ENCODE measurements at places on chromosomes 4 and X.

- no peak for DNase-seq
Observed at GRCh38 chr4:113349430-113349829, 300.0 kb downstream of the ANK2 start.

- no peak for DNase-seq
Observed at GRCh38 chr4:107818301-107818910, 6.3 kb upstream of the SGMS2 start.

GRCh38 chr4:138669479-138670315 is 345.9 kb upstream of the NOCT start:
- peak; percentile 28 for DNase-seq

DNA sequence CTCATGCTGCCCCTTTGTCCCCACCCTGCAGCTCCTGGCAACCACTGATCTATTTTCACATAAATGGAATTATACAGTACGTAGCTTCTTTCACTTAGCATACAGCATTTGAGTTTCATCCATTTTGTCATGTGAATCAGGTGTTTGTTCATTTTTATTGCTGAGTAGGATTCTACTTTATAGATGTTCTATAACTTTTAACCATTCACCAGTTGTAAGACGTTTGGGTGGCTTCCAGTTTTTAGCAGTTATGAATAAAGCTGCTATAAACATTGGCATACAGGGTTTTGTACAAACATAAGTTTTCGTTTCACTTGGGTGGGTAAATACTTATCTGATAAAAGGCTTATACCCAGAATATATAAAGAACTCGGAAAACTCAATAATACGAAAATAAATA is 102.3 kb upstream of the KLHL13 start:
- DNase-seq, result no peak

GRCh38 chr4:127249767-127250108 is 383.0 kb upstream of the INTU start:
- no peak for DNase-seq

DNA sequence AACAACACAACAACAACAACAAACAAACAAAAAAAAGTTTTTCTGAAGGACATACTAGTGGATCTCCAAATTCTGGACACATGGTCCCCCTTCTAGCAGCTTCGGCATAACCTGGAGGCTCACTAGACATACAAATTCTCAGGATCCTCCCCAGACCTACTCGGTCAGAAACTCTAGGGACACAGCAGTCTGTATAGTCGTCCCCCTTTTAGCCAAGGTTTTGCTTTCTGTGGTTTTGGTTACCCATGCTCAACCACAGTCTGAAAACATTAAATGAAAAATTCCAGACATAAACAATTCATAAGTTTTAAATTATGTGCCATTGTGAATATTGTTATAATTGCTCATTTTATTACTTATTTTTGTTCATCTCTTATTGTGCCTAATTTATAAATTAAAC is 45.2 kb upstream of the SHISA3 start:
- no peak for DNase-seq

DNA sequence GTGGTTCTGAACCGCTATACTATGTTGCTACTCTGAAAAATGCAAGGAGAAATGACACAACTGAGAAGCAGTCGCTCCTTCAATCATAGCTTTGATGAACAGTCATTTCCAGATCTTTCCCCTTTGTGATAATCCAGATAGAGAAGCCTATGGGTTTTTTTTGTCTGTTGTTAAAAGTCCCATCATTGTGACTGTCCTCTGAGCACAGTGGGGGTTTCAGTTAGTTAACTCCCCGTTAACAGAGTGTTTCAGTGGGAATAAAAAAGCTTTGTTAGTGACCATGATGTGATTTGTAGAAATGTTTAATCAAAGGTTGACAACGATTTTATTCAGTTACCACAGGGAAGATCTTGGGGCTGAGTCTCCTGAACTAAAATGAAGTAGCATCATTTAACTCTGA is 176.2 kb upstream of the MAOA start:
- DNase-seq, result no peak

GRCh38 chrX:49282647-49283011 is 13.0 kb downstream of the PPP1R3F start:
- DNase-seq, result no peak

DNA sequence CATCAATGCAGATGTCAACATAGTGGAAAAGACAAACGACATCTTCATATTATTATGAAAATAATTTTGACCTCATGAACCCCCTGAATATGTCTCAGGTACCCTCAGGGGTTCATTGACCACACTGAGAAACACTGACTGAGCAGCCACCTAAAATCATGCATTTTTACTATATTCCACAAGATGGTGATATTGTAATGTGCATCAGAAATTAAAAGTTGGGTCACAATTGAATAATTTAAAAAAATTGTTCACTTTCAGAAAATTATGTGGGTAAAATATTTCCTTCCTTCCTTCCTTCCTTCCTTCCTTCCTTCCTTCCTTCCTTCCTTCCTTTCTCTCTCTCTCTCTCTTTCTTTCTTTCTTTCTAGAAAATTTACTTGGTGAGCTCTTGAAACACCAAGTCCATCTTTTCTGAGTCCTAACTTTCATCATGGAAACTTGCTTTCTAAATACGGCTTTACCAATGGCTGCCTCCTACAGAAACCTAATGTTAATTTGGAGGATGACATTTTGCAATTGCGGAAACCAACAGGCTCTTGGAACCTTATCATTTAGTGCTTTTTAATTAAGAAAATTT is 103.6 kb downstream of the RTL3 start:
- DNase-seq, result peak; percentile 8

DNA sequence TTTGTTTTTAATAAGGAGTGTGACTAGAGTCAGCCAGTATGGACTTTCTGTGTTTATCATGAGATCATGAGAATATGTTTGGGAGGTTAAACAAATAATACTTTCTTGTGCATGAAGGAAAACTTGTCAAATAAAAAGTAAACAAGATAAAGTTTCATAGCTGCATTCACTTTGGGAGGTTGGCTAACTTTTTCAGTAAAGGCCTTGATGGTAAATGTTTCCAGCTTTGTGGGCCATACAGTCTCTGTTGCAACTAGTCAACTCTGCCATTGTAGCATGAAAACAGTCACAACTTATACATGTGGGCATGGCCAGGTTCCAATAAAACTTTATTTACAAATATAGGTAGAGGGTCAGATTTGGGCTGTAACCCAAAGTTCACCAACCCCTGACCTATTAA is 150.4 kb downstream of the MID1 start:
- DNase-seq, result no peak

DNA sequence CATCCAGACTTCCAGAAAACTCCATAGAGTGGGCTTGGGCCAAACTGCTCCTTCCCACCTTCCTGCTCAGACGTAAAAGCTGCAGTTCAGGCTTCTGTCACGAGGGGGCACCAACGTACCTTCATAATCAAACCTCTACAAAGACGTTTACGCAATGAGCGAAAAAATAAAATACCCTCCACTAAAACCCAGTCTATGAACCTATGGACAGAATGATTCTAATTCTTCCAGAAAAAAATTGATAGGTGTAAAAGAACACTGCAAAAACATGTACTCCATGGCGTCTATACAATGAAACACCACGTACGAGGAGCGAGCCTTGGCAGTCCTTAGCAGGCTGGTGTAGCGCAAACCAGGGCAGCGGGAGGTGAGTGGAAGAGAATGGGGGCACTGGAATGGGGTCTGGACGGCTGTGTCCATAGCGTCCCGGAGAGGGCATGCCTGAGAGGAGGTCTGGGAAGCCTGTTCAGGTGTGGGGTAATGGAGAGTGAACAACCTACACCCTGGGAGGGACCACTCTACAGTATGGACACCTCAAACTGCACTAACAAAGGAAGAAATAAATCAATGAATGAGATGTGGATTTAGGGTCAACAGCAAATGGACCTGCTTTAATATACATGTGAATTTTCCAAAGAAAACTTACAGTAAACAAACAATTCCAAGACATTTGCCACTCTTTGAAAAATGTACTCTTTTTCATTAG is 14.4 kb upstream of the RAB40A start:
- DNase-seq, result peak; percentile 23

DNA sequence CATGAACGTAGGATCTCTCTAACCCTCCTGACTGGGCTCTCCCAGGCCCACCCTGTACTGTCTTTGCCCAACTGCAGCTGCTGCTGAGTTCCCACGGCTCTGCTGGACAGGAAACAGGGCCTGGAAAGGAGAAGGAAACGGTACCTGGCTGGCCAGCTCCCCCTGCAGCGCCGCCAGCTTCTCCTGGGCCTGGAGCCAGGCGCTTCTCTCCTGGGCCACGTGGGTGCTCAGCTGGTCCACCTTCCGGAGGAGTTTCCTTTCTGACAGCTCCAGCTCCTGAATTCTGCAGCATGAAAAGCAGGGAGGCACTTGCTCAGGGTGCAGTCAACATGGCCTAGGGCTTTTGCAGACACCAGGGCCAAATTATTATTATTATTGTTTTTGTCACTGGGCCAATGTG is 6.5 kb downstream of the C4orf50 start:
- DNase-seq, result no peak

DNA sequence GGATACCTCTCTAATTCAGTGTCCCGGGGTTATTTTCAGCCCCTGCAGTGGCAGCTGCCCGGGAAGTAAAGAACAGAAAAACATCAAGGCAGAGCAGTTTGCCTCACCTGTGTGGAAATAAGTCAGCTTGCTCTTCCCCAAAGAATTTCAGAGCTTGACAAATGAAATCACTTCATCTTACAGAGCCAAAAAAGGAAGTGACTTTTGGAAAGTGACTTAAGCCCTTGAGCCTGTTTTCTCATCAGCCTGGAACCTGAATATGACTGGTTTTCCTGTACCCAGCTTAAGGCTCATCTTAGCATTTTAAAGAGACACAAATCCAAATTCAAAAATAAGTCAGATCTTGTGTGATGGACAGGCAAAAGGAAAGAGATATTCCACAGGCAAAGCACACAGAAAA is 211.6 kb downstream of the RCHY1 start:
- no peak for DNase-seq

- no peak for DNase-seq
Observed at GRCh38 chrX:16461968-16462367, 188.0 kb upstream of the S100G start.

GRCh38 chr4:55396308-55397125 is 760 bp downstream of the TMEM165 start:
- peak; percentile 53 for DNase-seq

- no peak for DNase-seq
Observed at GRCh38 chr4:147493307-147493706, 12.4 kb downstream of the EDNRA start.

- peak; percentile 43 for DNase-seq
Observed at GRCh38 chr4:38529189-38530115, 134.5 kb upstream of the KLF3 start.

DNA sequence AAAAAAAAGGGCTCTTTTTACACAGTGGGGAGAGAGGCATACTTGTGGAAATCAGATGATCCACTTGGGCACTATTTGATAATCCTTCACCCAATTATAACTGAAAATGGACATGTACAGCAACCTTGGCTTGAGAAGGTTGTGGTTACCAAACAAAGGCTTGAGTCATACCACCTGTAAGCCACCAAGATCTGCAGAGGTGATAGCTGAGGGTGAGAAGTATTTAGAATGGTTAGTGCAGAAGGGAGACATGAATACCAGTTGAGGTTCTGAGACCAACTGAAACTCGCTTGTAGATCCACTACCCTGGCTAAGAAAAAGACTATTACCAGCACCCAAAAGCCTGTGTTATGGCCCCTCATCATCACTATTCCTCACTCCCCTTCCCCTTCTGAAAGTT is 614.0 kb downstream of the STIM2 start:
- DNase-seq, result no peak

- DNase-seq, result peak; percentile 57
Observed at GRCh38 chrX:118847676-118848075, 24.1 kb downstream of the ZCCHC12 start.

- no peak for DNase-seq
Observed at GRCh38 chr4:87949961-87950360, 25.6 kb upstream of the SPP1 start.

Data from GM13977 (cell line).